ENCODE measurements at places on chromosomes 6 and 20.

- DNase-seq: no peak
Measured at GRCh38 chr6:141783585-141783984, 349.1 kb upstream of the GJE1 start.

DNA sequence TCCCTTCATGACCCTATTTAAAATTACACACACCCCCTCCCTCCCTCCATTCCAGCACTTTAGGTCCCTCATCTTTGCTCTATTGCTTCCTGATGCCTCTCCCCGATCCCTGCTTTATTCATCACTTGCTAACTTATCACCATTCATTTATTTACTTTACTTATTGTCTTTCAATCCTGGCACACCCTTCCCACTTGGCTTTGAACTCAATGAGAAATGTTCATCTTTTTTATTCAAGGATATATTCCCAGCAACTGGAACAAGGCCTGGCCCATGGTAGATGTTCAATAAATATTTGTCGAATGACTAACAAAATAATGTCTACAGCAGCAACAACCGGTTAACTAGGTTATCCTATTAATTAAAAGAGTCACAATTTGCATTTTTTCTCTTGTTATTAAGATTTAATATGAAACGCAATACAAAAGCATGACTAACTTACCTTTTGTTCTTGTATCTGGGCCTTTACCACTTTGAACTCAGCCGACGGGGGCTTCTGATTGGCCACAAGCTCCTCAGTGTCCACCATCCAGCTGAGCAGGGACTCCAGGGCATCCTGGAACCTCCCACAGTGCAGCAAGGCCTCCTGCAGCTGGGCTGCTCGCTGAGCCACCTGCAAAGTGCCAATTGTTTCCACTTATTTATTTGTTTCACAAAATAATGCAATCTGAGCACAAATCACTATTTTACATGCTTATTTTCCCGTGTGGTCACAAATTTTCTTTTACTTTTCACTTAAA, 107.8 kb downstream of the DST start:
- no peak for DNase-seq

DNA sequence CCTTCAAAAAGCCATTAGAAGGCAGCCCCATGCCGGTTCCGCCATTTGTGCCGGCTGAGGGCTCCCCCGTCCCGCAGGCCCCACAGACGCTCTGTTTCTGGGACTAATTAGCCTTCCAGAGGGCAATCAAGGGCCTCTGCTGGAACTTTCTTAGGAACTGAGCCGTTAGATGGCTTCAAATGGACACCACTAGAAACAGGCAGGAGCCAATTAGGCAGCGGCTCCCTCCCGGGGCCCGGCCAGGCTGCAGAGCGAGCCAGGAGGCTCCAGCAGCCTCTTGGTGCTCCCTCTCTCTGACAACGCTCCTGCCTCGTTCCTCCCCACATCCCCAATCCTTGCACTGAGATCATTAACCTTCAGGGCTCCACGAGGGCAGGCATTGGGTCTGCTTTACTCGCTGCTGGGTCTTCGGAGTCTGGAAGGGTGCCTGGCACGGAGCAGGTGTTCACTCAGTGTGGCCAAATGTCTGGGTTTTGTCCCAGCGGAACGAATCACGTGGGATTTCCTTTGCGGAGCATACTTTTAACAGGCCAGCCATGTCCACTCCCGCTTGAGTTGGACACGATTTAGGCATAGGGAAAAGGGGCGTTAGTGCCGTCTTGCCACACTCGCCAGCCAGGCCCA, 98.3 kb downstream of the TMEM242 start:
- no peak for DNase-seq

DNA sequence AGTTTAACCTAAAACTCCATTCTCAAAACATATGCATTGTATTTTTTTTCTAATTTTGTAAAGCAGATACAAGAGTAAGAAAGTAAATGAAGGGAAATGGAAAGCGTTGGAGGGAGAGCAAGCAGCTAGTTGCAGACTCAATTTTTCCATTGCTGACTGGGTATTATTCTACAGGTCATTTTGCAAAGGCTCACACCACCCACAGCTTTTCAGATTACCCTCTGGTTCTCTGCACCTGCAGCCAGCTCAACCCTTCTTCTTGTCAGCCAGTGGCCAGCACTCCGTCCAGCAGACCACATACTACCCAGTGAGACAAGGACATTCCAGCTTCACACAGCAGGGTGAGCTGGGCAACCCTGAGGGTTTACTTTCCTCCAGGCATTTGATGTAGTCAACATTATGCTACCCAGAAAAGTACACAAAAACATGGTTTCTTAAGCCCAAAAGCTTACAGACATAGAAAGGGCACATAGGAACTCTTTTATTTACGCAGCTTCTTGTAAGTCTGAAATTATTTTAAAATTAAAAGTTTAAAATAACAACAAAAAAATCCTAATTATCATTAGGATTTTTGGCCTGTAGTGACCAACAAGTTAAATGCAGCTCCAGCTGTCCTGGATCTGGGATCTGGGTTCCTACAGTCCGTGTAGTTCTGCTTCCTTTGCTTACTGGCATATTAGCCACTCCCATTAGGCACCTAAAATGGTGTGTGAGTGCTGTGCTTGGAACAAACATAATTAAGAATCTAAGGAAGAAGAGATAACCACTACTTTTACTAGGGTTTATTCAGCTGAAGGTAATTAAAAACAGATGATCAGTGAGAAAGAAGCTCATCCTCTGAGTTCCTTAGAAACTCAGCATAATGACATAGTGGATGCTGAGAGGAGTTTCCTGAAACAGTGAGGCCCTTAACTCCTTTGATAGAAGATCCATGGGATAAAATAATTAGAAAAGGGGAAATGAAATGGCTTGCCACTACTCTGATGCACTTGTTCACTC, 185.3 kb downstream of the PKHD1 start:
- DNase-seq: no peak

DNA sequence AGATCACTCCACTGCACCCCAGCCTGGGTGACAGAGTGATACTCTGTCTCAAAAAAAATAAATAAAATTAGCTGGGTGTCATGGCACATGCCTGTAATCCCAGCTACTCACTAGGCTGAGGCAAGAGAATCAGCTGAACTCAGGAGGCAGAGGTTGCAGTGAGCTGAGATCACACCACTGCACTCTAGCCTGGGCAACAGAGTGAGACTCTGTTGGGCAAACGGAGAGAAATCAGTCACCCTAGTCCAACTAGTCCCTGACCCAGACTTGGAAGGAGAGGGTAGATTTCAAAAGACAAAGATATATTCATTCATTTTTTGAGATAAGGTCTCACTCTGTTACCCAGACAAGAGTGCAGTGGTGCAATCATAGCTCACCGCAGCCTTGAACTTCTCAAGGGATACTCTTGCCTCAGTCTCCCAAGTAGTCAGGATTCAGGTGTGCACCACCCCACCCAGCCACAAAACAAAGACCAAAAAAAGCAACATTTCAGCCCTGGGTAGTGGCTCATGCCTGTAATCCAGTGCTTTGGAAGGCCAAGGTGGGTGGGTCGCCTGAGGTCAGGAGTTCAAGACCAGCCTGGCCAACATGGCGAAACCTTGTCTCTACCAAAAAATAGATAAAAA, 26.2 kb upstream of the NCOA3 start:
- no peak for DNase-seq

DNA sequence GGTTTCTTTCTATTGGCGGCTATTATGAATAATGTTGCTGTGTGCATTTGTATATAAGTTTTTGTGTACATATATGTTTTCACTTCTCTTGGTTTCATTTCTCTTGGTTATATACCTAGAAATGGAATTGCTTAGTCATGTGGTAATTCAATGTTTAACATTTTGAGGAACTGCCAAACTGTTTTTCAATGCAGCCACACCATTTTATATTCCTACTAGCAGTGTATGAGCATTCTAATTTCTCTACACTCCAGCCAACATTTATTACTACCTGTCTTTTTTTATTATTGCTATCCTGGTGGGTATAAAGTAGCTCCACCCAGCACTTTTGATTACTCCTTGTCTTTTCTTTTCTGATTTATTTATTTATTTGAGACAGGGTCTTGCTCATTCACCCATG, 54.8 kb downstream of the PHACTR2 start:
- DNase-seq: no peak

GRCh38 chr6:130610303-130610702, 216.9 kb upstream of the SMLR1 start:
- DNase-seq: no peak

- DNase-seq: no peak
Measured at GRCh38 chr6:167409079-167409478, 84.2 kb downstream of the TTLL2 start.

GRCh38 chr6:53241938-53242337, 93.3 kb upstream of the GCM1 start:
- no peak for DNase-seq

GRCh38 chr6:170205534-170206316, 85.2 kb downstream of the DLL1 start:
- DNase-seq: no peak
